ENCODE measurements at places on chromosomes 5 and 9. TPM values are rescaled to one million over a fixed set of nuclear protein-coding genes. Genes with fewer than 3 reads are reported as not detected.

The AHRR gene
- total RNA-seq, result 2.2 TPM

The ADGRD2 gene
- not detected for total RNA-seq

The SEMA6A gene
- 10.6 TPM for total RNA-seq

The IL31RA gene
- 0.24 TPM for total RNA-seq

The TMEM171 gene
- 2.6 TPM for total RNA-seq

The ALG2 gene
- total RNA-seq, result 30.1 TPM

The DIRAS2 gene
- not detected for total RNA-seq

The OR1J2 gene
- total RNA-seq, result not detected

The PHF24 gene
- 0.11 TPM for total RNA-seq

The TLX3 gene
- total RNA-seq, result not detected

The SPOCK1 gene
- 2.5 TPM for total RNA-seq

The TRIM36 gene
- 16.8 TPM for total RNA-seq

The ESM1 gene
- total RNA-seq, result not detected

The NTNG2 gene
- 3.0 TPM for total RNA-seq

The SLC34A3 gene
- not detected for total RNA-seq

All from A673 (cell line).